Urinary bladder (tissue), 4 donors: ENCODE measurements at places on chromosomes 5 and 9.
A peak's percentile ranks its signal among the peaks of the same experiment; 100 is the strongest.

DNA sequence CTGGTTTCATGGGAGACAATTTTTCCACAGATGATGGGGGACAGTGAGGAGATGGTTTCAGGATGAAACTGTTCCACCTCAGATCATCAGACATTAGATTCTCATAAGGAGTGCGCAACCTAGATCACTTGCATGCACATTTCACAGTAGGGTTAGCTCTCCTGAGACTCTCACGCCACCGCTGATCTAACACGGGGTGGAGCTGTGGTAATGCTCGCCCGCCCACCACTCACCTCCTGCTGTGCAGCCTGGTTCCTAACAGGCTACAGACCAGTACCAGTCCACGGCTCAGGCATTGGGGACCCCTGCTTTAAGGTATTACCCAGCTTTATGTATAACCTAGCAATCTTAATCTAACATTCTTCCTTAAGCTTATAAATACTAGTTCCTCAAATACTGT, 35.6 kb downstream of the TTC39B start:
- DNase-seq: no peak

DNA sequence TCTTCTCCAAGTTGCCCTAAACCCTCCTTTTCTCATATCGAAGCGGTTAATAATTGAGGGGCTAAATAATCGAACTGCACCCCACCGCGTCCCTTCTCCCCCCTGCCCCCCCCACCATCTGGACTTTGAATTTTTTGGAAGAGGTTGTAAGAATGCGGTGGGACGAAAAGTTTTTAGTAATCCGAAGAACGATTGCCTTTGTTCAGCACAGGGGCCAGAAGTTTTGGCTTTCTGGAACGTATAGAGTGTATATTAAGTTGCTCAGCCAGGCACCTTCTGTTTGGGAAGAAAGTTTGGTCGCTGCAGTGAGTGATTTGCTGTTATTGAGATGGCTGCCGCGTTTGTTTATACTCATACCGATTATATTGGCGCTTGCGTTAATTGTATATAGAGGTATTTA, 518 bp downstream of the ERBIN start:
- DNase-seq: no peak

DNA sequence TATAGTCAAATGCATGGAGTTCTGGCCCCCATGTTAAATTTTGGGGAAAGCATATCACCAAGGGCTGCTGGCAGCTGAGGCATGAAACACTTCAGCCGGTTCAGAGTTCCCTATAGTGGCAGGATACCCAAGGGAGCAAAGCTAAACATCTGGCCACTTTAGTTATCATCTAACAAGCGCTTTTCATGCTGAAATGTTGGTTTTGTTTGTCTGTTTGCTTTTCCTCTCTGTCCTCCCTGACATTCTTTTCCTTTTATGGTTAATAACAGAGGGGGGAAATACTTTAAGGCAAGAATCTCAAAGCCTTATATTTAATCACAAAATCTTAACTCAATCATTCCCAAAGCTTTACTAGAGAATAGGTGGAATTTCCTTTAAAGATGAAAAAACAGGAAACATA, 11.9 kb downstream of the APBA1 start:
- no peak for DNase-seq

- DNase-seq: no peak
These were observed 2.4 kb upstream of the SMC2 start for GRCh38 chr9:104091708-104092107.

- DNase-seq: no peak
These were observed 34.0 kb downstream of the CDK5RAP2 start for GRCh38 chr9:120545701-120546550.

- no peak for DNase-seq
These were observed 94.4 kb upstream of the ITGA1 start for GRCh38 chr5:52693280-52693679.

DNA sequence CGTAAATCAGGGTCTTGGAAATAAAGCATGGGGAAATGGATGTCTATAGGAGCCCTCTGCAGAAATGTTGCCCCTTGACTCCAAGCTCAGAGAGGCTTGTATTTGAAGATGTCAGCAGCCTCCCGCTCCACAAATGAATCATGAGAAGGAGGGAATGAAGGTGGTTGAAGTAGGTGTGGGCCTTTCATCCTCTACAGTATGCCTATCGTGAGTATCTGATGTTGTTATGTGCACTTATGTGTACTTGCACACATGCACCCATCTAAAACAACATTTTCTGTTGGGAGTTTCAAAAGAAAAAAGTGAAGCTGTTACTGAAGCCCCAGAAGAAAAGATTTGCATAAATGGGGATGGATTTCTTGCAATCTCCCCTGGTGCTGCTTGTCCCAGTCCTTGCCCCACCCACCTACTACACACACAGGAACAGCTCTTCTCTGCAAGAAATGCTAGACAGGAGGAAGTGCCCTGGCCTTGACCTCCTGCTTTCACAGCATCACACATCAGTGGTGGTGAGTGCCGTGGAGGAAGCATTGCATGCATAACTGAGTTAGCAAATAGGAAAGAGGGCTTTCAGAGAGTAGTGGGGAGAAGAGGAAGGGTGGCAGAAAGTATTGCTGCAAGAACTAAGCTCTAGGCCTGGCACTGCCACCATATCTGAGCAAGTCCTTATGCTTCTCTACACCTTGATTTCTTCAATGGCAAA, 156.1 kb downstream of the SNX18 start:
- no peak for DNase-seq

DNA sequence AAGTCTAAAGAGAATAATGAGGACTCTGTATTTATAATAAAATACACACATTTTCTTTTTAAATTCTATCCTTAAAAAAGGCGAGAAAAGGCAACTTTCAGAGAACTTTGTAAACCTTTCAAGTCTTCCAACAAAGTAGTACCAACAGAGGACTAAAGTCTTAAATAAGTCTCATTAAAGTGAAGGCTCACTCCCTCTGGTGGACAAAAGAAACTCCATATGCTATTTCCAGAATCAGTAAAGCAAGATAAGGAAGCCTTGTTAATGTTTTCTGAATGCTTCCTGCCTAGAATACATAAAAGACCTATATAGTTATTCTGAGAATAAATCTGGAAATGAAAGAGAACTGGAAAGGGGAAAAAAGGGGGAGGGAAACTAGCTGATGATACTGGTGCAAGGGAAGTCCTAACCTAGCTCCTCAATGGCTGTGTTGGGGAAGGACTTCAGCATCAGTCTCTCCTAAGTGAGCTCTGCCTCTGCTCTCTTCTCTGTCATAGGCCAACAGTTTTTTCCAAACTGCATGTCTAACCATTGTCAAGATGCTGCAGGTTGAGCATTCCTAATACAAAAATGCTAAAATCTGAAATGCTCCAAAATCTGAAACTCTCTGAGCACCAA, 7.2 kb downstream of the HMGCS1 start:
- DNase-seq: peak; percentile 53

- no peak for DNase-seq
These were observed 49.5 kb upstream of the SPINK5 start for GRCh38 chr5:148014276-148014675.

GRCh38 chr5:136992796-136993489, 506.2 kb downstream of the SPOCK1 start:
- DNase-seq: no peak

DNA sequence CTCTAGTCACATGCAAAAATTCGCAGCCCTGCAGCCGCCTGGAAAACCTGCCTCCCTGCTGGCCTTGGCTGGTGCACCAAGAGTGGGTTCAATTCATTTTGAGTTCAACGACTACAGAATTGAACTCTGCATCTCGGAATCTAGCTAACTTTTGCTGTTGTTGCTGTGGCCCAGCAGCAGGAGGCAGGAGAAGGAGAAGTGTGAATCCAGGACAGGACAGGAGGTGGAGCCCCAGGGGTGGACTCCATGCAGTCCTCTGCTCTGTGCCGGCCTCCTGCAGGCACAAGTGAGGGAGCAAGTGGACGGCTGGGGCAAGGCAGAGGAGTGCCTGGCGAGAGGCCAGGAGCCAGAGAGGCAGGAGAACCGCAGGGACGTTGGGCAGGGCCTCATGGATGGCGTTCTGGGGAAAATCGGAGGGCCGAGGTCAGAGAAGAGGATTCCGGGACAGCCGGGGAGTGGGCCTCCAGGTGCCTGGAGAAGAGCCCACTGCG, 214.2 kb downstream of the FANCC start:
- DNase-seq: no peak

DNA sequence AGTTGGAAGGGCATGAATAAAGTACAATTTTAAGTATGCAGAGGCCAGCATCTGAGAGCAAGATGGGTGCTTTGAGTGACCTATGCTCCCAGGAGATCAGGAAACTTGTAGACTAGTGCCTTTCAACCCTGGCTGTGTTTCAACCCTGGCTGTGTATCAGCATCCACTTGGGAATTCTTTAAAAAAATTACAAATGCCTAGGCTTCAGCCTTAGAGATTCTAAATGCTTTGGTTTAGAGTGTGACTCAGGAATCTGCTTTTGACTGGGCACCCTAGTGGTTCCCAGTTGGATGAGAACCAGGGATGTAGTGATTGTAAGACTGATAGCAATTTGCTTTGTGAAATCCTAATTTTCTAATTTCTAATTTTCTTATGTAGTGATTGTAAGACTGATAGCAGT, 65.6 kb downstream of the RALGPS1 start:
- DNase-seq: no peak

DNA sequence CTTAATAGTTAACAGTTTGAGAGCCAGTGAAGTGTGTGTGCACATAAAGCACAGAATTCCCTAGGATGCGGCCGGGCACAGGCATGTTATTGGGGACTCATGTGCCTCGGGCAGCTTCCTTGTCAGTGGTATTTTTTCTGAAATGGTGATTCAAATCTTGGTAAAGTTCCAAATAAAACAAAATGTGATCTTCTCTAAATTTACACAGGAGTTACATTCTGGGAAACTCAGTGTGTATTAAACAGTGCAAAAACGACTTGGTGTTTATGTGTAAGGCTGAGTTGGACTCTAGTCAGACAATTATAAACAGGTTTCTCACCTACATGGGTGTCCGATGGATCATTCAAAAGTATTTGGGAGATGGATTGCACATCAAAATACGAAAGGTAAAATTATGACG, 48.9 kb downstream of the BOD1 start:
- DNase-seq: no peak

GRCh38 chr9:134776080-134776796, 104.4 kb upstream of the FCN2 start:
- no peak for DNase-seq

DNA sequence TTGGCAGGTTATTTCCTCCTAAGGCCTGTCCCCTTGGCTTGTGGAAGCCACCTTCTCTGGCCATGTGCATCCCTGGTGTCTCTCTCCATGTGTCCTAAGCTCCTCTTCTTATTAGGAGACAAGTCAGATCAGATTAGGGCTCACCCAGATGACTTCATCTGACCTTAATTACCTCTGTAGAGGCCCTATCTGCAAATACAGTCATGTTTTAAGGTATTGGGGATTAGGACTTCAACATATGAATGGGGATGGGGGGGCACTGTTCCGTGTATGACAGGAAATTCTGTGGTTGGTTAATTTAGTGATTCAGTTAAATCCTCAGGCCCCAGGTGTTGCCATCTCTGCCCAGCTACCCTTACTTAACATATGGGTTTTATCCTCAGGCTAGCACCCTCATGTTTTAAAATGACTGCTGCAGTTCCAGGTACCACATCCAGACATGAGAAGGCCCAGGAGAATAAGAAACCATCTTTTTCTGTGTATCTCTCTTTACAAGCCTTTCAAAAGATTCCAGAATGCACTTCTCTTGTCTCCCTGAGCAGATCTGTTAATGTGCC, 51.9 kb upstream of the RAI14 start:
- DNase-seq: no peak

- no peak for DNase-seq
These were observed 20.8 kb downstream of the MINAR2 start for GRCh38 chr5:129768735-129769134.

GRCh38 chr5:168048486-168048885, 243.0 kb upstream of the WWC1 start:
- DNase-seq: no peak

GRCh38 chr9:108549184-108549583, 306.6 kb downstream of the ACTL7B start:
- no peak for DNase-seq

- DNase-seq: no peak
These were observed 42.1 kb downstream of the TIMD4 start for GRCh38 chr5:156920861-156921431.

- no peak for DNase-seq
These were observed 10.6 kb downstream of the TRAF1 start for GRCh38 chr9:120915854-120916470.

- DNase-seq: no peak
These were observed 141.9 kb downstream of the SPATA31D1 start for GRCh38 chr9:82130331-82131042.

GRCh38 chr9:36193023-36193422, 2.3 kb downstream of the CLTA start:
- no peak for DNase-seq

DNA sequence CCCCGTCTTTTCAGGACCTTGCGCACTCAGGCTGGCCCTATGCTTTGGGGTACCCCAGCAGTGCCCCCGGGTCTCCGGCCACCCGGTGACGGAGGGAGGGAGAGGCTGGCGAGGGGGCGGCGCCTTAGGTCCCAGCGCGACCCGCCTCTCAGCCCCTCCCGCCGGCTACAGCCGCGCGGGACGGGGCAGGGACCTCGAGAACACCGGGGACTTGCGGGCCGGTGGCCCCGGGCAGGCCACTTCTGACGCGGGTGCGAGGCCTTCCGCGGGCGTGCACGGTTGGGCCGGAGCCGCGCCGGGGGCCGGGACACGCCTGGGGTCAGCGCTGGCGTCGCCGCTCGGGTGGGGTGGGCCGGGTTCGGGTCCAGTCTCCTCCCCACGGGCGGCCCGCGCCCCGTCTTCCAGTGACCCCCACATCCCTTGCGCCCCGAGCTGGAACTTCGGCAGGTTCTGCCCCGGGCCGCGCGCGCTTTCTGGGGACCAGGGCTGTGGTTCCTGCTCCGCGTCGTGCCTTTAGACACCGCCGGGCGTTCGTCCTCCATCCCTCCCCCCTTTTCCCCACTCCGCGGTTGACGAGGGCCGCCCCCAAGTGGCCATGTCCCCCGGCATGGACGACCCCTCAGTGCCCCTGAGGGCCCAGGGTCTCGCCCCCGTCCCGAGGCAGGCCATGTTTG, 3.8 kb upstream of the SQSTM1 start:
- no peak for DNase-seq

DNA sequence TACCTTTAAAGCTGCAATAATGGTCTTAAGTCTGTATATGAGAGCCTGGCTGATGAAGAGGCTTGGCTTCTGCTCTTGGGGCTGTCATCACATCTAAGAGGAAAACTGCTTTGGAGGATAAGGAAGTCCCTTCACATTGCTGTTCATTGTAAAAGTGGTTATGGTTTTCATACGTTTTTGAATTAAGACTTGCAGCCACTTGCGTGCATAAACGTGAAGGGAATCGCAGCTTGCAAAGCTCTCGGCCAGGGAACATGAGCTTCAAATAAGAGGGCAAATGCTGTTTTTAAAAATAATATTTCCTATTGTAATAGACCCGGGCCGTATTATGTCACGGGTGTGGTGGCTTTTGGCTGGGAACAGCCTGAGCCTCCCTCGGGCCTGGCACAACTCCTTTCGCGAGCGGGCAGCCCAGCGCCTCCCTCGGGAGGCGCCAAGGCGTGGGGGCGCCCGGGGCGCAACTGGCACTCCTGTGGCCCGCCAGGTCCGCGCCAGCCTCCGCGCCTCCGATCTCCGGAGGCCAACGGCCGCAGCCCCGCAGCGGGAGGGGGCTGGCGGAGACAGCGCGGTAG, 538 bp upstream of the ARHGEF28 start:
- no peak for DNase-seq
